Activated CD8-positive, alpha-beta memory T cell treated with anti-CD3 and anti-CD28 coated beads, Interleukin-2, amount 10 ng/mL, durations not matched to agents 7 days and 5 days (primary cell): ENCODE measurements at places on chromosomes 6 and 20. TPM values are rescaled to one million over a fixed set of nuclear protein-coding genes. Genes with fewer than 3 reads are reported as not detected.
A peak's percentile ranks its signal among the peaks of the same experiment; 100 is the strongest.

- DNase-seq, result no peak
Measured at GRCh38 chr20:19699180-19699971, 58.7 kb upstream of the RIN2 start.

DNA sequence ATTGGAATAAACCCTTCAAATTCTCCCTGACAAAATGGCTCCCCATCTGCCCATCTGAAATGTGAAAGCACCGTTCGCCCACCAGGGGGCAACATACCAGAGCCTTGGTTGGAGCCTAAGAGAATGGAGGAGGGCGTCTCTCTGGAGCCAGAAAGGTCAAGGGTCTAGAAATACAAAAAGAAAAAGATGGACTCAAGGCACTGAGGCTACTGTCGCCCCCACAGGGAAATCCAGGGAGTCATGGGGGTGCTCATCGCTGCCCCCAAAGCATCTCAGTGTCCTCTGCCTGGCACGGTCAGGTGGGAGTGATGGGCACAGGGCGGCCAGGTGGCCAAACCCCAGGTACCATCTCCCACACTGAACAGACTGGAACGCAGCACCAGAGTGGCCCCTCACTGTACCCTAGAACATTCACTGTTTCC lies 136.3 kb downstream of the ZMYND8 start:
- peak; percentile 64 for DNase-seq

GRCh38 chr6:110512991-110513390 lies 36.6 kb upstream of the SLC22A16 start:
- DNase-seq, result no peak

GRCh38 chr6:161869491-161869890 lies 595.6 kb upstream of the AGPAT4 start:
- no peak for DNase-seq

DNA sequence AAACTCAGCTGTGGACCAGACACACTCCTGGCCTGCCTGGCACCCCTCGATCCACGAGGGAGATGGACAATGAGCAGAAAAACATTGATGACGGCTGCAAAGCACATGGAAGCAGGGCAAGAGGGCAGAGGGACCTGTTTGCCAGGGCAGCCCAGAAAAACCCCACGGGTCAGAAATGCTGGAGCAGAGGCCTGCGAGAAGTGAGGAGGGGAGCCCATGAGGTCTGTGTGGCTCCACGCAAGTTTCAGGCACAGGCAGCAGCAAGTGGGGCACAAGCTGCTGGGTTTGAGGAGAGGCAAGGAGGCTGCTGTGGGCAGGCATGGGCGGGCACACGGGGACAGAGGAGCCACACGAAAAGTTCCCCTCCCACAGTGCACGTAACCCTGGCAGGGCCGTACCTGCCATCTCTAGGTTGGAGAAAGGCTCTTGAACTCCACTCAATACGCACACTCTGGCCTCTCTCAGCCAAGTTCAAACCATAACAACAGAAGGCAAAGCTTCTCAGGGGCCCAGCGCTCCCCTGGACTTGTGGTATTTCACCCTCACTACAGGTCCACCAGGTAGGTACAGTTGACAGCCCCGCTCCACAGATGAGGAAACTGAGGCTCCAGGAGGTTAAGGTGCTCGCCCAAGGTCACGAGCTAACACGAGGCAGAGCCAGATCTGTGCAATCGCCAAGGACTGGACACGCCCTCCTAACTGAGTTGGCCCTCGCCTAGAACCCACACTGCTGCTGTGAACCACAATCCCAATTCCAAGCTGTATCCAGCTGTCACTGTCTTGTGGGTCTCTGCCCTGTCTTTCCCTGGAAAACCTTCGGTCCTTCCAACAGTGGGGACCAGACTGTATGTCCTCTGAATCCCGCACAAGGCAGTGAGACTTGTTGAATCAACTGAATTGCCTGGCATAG lies 108.2 kb downstream of the NOL4L start:
- DNase-seq, result no peak

DNA sequence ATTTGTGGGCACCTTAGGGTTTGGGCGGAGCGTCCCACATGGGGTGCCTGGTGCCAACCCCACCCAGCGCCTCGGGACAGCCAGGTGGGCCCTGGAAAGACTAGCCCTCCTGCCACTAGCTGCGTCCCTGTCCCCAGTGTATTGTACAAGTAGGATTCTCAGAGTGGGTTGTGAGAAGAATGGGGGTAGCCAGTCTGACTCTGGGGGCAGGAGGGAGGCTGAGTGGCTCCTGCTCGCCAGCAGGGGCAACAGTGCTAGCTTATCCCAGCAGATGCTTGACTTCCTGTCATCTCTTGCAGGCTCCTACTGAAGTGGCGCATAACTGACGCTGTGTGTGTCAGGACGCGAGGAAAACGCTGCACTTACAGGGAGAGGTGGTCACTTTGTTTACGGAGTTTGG lies 9.3 kb downstream of the PSMA7 start:
- no peak for DNase-seq

DNA sequence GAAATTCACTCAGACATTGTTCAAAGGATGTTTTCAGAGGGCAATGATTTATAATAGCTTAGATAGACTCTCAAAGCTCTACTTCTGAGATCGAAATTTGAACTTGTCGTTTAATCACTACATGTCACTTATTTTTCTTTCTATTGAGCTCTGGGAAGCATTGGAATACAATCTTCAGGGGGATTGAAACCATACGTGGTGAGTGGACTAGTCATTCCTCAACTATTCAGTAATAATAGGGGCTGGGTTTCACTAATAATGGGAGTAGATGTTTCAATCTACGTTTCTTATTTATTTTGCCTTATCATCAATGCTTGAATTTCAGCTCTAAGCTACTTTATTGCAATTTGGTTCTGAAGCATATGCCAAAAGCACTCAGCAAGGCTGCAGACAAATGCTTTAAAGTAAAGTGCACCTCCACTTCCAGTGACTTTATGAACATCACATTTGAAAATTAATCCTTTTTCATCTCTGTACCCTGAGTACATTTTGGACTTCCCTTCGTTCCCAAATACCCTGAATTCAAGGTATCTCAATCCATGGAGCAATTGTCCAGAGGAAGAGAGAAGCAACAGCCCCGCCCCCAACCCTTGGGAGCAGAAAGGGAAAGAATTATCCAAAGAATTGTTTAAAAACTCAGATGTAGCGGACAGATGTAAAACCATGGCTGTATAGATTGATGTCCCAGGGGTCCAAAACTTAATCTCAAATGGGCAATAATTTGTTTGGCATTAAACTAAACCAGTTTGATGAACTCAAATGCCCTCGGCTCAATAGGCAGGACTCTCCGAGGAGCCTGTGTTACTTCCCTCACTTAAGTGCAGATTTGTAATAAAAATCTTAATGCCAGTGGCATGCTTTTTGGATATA lies 68.1 kb downstream of the HFE start:
- no peak for DNase-seq

- DNase-seq, result peak; percentile 83
Measured at GRCh38 chr6:127971945-127972391, 71.1 kb upstream of the THEMIS start.

DNA sequence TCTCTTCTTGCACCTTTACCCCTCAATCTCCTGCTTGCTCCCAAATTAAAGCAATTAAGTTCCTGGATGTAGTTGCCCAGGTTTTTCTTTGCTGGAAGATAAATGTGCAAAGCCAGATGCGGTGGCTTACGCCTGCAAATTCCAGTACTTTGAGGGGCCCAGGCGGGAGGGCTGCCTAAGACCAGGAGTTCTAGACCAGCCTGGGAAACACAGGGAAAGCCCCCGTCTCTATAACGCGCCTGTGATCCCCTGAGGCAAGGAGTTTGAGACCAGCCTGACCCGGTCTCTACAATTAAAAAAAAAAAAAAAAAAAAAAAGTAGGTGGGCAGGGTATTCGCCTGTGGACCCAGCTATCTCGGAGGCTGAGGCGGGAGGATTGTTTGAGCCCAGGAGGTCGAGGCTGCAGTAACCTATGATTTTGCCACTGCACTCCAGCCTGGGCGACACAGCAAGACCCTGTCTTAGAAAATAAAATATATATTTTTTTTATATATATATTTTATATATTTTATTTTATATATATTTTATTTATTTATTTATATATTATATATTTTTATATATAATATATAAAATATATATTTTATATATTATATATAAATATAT lies 461 bp upstream of the DCDC2 start:
- no peak for DNase-seq

DNA sequence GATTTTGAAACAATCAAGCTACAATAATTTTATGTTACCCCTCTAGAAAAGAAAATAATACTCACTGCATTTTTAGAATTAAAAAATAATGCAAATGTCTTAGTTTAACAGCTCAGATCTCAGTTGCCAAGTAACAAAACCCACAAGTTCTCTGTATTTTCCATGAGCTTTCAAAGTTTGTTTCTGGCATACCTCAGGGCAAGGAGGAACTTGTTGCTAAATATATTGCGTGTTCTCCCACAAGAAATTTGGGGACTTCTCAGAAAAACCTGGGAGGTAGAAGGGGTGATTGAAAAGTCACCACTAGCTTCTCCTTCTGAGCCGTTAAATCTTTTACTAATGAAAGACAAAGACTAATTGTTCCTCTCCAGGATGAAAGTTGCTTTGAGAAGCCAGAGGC lies 236.8 kb upstream of the MARCKS start:
- no peak for DNase-seq

GRCh38 chr20:34834459-34834893 lies 9.0 kb upstream of the NCOA6 start:
- DNase-seq, result no peak

DNA sequence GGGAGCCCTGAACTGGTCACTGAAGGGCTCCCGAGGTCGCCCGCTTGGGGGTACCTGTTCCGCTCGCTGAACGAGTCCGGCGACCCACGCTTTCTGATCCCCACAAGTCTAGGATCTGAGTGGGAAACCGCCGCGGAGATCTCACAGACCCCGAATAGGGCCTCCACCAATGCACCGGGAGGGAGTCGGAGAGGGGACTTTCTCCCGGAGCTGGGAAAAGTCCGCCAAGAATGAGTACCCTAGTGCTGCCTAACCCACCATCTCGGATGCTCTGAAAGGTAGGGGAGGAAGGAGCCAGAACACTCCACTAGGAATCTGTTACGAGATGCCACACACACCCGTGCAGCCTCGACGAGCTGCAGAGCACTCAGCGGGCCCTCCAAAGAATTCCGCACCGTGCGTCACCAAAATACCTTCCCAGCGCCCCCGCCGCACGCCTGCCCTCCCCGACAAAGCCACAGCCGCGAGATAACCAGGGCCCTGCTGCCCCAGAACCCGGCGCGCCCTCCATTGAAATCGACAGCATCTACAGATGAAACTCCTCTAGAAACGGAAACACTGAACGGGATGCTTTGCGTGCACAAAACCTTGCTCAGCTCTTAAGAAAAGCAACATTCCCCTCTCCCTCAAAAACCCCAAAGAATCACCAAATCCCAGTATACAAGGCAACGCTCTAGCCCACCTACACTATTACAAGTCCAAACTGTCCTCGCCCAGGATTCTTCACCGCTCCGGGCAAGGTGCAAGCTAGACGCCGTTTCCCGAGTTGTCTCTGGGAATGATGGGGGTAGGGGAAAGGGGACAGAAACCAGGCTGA lies 686 bp downstream of the COL12A1 start:
- no peak for DNase-seq

- no peak for DNase-seq
Measured at GRCh38 chr6:137692806-137693205, 174.3 kb upstream of the TNFAIP3 start.

DNA sequence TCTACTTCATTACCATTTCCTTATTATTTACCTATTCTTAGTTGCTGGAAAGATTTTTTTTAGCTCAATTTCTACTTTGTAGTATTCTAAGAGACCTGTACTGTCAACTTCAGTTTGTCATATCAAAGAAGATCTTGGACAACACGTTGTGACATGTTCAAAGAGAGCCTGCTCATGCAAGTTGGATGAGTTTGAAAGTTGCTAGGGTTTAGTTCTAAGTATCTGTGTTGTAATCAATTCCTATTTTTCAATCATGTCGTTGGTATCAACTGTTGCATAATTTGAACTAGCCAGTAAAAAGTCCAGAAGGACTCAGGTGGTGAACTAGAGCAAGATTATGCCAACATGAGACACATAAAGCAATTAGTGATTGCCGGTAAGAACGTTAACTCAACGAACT lies 30.2 kb downstream of the PKIB start:
- DNase-seq, result no peak

DNA sequence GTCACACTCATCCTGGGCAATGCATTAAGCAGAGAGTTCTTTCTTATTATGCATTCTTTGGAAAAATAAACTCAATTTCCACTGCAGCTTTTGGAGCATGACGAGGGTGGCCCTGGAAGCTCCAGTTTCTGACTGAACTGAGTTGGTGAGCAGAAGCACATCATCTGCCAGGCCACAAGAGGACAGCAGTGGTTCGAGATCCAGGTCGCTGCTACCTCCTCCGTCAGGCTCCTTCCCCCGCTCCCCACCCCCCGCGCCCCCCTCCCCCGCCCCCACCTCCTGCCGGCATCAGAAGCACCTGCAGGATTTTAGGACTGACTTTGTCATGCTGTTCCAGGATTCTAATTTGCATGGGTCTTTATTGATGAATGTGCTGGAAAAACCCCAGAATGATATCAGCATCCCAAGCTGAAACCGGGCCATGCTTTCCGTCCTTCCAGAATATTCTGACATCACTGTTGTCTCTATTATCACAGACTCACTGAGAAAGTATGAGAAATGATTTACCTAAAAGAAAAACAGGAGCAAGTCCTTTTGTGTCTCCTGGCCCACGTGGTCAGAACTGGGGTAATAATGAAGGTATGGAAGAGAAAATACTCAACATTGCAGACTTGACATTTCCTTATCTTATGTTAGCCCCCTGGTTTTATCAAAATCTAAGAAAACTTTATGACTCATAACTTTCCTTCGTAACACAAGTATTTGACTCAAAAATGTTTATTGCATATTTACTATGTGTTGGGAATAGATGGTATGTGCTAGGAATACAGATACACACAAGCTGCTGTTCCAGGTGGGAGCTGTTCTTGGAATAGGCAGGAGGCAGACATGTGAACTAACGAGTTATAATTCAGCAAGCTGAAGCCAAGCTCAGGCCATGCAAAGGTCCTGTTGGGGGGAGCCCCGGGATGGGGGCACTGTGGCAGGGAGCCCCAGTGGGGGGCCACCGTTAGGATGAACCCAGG lies 220.2 kb upstream of the EXOC2 start:
- DNase-seq, result peak; percentile 33

GRCh38 chr20:45704969-45705637 lies at the start of gene WFDC10B:
Gene WFDC10B, minus strand, starts transcription at chr20:45705019. Its CDS starts 19,027 bp downstream, at chr20:45685992.
- no peak for DNase-seq

FAM162B gene
- total RNA-seq, result not detected

KCNQ2 gene
- not detected for total RNA-seq

TMC2 gene
- total RNA-seq, result not detected

GPR6 gene
- total RNA-seq, result not detected

ADAM33 gene
- not detected for total RNA-seq

SYTL3 gene
- total RNA-seq, result 112 TPM

TTK gene
- total RNA-seq, result 36.7 TPM

RAET1E gene
- not detected for total RNA-seq

CST8 gene
- total RNA-seq, result not detected

ADGB gene
- total RNA-seq, result not detected
